Stomach (tissue), 19 donors: ENCODE measurements at places on chromosomes 2 and 18.

DNA sequence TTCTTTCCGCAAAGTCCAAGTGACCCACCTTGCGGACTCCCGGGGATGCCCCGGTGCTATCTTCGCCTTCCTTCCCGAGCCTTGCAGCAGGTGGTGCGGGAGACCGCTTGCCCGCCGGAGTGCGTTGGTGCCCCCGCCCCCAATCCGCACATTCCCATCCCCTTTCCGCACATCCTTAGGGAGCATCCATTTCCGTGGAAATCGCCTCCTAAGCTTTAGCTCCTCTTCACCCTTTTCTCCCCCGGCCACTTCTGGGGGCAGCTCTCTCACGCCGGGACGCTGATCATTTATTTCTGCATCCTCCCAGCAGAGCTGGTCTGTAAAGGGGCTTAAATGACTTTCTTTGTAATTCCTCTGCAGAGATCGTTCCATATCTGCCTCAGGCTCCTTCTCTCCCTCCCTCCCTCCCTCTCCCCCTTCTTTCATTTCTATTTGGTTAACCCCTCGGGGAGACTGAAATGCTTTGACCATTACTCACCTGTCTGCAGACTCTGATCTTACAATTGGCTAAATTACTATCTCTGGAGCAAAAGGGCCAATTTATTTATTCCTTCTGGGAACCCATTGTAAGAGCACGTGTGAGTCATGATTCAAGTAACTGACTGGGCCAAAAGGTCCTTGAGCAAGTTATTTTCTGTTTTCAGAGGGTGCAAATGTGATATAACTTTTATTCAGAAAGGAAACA is 1.3 kb upstream of the LYPD1 start:
- peak; percentile 32 for DNase-seq

DNA sequence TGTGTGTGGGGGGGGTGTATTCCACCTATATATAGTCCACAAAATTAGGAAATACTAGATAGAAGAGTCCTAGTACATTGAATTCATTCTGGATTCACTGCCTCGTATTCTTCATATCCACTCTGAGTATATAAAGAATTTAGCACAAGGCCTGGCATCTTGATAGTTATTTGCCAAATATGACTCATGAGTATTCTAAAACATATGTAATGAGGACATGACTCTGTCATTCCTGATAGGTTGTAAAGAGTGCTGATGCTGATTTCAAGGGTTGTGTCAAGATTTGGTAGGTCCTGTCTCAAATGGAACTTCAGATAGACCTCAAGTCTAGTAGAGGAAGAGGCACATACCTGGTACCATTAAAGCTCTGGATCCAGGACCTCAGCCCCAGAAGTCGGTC is 173.4 kb upstream of the BOD1L2 start:
- no peak for DNase-seq

DNA sequence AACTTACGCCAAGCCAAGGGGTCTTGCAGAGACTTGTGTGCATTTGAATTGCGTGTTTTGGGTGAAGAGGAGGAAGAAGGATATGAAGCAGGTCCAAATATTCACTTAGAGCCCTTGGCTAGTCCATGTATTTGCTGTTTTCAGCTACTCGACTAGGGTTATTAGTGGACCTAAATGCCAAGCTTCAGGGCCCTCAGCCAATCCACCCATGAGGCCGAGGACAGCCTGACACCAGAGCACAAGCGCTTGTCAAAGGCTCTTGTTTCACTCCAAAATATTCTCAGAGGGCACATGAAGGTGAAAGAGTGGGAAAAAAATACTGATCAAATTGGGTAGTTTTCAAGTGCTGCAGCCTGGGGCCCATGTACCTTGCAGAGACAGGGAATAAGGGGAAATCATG is 174.8 kb upstream of the ACAA2 start:
- DNase-seq: no peak

GRCh38 chr2:197311421-197312033 is 947 bp upstream of the ANKRD44 start:
- DNase-seq: no peak

- DNase-seq: no peak
Measured at GRCh38 chr2:167475791-167476190, 587.5 kb downstream of the XIRP2 start.

- DNase-seq: no peak
Measured at GRCh38 chr2:179664972-179665812, 196.2 kb downstream of the ZNF385B start.

GRCh38 chr2:162011706-162012564 is 62.1 kb downstream of the DPP4 start:
- peak; percentile 53 for DNase-seq

DNA sequence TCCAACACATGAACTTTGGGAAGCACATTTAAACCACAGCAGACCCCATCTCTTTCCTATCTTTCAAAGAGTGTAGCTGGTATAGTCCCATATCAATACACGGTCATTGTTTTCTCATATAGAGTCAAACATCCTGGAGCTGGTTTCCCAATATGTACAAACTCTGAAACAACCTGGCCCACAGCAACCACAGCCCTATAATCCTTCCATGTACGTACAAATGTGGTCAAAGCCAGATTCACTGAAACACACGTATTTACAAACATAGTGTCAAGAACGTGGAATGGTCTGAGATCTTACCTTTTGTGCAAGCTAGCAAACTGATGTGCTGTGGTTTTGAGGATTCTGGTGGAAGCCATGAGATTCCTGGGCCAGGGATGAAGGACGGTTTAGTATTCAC is 97.3 kb downstream of the HS1BP3 start:
- no peak for DNase-seq

- no peak for DNase-seq
Measured at GRCh38 chr2:211426240-211426639, 869.8 kb downstream of the CPS1 start.

- DNase-seq: no peak
Measured at GRCh38 chr2:67782443-67782842, 280.4 kb downstream of the C1D start.

- DNase-seq: no peak
Measured at GRCh38 chr2:232789082-232789481, 12.7 kb upstream of the KCNJ13 start.

DNA sequence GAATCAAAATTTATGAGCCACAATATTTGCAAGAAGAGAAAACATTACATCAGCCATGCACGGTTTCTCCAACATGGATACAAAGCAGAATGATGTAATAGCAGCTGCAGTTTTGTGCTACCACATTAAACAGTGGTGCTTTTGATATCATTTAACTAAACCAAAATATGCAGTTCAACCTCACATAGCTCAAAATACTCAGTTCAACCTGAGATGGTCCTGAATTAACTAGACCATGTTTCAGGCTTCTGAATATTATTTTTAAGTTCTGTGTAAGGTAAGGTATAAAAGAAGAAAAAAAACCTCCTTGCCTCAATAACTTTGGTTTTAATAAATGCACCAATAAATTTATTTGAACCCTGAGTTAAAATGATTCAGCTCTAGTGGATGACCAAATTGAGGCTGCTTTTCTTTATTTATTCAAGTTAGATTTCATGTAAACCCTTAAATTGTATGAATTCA is 18.8 kb upstream of the TSPYL6 start:
- no peak for DNase-seq

DNA sequence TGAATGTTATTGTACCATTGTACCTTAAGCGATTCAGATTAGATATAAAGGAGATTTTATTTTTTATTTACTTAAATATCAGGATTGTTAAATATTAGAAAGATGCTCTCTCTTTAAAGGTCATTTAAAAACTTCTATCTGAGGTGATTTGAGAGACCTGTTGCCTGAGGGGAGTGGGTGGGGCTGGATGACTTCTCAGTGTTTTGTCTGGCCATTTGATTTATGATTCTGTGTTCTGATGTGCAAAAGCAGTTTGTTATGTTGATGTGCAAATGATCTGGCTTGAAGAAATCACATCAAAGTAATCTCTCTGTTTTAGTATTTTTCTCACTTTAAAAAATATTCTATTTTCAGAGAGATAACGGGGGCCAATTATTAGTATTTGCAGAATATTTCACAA is 370.8 kb downstream of the NUP35 start:
- no peak for DNase-seq

DNA sequence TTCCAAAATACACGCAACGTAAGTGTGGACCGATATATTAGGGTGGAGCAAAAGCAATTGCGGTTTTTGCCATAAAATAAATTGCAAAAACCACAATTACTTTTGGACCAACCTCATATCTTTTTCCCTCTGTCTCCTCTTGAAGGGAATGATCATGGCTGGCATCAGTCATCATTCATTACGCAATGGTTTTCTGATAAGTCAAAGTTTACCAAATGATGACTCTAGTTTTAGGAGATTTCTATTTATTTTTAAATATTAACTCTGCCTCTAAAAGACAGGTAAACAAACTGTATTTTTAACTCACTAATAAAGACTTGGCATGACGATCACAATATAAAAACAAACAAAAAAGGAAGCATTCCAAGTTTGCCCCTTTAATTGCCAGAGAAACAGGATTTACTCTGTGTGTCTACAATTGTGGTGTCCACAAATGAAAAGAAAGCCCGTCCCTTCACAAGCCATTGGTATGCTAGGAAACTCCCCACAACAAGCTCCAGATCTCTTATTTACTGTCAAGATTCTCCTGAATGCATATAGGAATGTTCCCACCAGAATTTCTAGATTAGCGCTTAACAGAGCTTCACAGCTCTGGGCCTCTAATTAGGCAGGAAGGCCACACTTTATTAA is 61.3 kb downstream of the IRS1 start:
- no peak for DNase-seq

DNA sequence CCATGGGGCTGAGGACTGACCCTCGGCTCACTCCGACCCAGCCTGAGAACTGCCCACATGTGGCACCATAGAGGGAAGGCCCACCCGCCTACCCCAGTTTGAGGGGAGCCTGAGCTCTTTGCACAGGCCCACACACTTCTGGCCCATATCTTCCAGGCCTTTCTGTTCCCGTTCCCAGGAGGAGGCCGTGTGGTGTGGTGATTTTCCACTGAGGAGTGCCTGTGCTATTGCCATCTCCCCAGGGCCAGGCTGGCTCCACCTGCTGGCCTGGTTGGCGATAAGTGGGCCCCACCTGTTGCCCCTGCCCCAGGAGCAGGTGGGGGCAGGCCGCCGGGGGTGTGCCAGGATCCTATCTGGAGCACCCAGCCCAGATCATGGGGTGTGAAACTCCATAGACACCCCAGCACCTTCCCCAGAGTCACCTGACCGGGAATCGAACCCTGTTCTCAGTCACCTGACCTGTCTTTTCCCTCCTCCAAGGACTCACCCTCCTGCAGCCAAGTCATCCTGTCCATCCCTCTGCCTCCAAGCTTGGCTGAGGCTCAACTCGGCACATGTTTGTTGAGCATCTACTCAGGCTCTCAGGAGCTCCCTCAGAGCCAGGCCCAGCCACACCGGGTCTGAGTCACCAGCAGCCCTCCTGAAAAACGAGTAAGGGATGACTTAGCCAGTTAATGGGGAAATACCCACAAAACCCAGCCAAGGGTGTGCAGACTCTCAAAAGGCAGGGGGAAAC is 120.1 kb downstream of the CYP26B1 start:
- DNase-seq: no peak
